Right atrium auricular region (tissue), 2 donors: ENCODE measurements at places on chromosomes 2 and 18. TPM values are rescaled to one million over a fixed set of nuclear protein-coding genes. Genes with fewer than 3 reads are reported as not detected.

DNA sequence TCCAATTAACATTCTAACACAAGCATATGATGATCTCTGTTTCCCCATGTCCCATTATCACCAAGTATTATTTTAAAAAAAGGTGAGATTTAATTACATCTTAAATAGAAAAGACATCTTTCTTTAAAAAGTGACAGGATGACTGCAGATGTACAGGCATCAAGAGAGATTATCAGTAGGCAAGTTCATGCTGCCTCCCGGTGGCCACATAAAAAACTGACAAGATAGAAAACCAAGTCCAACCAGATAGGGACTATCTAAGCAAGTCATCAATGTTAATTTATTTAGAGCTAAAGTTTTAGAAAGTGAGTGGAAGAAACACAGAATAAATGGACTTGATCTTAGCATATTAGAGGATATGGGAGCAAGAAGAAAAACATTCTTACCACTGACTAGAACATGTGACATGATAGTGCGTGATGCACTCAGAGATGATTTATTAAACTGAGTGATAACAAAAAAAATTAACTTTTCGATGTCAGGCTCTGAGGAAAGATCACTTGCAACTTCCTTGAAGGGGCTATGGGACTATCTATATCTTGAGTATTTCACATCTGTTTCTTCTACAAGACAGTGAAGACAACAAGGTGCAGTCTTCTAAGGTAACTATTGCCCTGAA is 5.4 kb upstream of the TDRD15 start:
- H3K27ac ChIP-seq = no peak overlapping the region
- H3K36me3 ChIP-seq = no peaks in the 10 kb centered on the region
- no peaks in the 10 kb centered on the region for H3K27me3 ChIP-seq

DNA sequence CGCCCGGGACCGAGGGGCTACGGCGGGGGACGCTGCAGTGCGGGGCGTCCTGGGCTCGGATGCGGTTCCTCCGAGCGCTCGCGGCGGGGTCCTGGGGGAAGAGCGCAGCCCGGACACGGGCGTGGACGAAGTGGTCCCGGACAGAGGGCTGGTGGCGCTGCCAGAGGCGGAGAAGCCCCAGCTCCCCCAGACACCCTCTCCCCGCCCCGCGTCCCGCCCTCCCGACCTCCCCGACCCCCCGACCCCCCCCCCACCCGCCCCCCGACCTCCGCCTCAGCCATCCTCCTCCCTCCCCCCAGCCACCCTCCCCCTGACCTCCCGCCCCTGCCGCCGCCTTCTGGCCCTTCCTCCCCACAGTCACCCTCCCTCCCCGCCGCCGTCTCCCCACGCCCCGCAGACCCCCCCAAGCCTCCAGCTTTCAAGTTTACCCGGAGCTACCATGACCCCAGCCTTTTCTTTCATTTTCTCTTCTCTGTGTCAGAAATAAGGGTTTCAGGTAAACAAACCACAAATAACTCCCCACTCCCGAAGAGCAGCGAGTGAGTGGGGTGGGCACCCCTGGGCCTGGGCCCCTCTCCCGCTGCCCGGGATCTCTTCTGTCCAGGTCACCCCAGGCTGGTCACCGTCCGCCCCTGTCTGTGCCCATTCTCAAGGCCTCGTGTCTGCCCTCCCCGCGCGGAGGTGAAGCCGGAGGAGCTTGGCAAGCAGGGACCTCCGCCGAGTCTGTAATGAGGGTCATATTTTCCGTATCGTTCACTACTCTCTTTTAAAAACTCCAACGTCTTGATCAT is 5.1 kb downstream of the NFATC1 start:
- no peaks in the 10 kb centered on the region for H3K36me3 ChIP-seq
- H3K4me3 ChIP-seq = peak overlapping the region; percentile 89
- peaks cover 61% of the 10 kb centered on the region for H3K4me1 ChIP-seq
- no peak for DNase-seq
- no peaks in the 10 kb centered on the region for H3K27me3 ChIP-seq
- peak overlapping the region; percentile 89 for H3K27ac ChIP-seq

DNA sequence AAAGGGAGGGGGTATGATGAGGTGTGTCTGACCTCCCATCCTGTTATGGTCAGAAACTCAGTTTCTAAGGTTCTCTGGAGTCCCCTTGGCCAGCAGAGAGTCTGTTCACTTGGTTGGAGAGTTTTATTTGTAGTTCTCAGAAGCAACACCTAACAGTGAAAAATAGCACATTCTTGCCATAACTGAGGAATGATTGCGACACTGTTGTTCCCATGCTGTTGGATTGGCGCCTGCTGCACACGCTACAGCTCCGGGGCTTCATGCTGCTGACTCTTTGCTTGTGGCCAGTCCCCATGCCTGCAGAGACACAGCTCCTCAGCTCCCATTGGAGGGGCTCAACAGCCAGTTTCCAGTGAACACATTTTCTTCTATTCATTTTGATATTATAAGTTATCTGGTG is 42.1 kb downstream of the TPGS2 start:
- H3K27me3 ChIP-seq = no peaks in the 10 kb centered on the region
- H3K4me1 ChIP-seq = no peaks in the 10 kb centered on the region
- H3K36me3 ChIP-seq = peaks cover 3% of the 10 kb centered on the region
- H3K4me3 ChIP-seq = no peak overlapping the region
- peak; percentile 79 for DNase-seq

GRCh38 chr2:69993048-69993565 is 31.7 kb upstream of the ASPRV1 start:
- no peaks in the 10 kb centered on the region for H3K4me1 ChIP-seq
- H3K4me3 ChIP-seq = no peak overlapping the region
- DNase-seq = no peak
- H3K36me3 ChIP-seq = peaks cover 17% of the 10 kb centered on the region
- no peaks in the 10 kb centered on the region for H3K27me3 ChIP-seq

DNA sequence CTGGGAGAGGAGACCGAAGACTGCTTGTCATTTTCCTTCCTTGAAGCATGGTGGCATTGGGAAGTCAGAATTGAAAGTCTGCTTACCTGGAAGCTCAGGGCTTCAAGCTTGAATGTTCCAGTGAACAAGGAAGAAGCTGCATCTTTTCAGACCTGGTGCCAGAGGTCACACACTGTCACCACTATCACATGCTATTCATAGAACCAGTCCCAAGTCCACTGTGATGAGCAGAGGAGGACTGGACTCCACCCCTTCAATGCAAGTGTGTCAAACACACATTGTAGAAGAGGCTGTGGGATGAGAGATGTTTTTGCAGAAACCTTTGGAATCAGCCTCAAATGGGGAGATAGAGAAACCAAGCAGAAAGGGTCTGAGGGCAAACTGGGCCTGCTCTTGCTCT is 81.4 kb downstream of the LYPD1 start:
- H3K36me3 ChIP-seq = no peaks in the 10 kb centered on the region
- H3K27me3 ChIP-seq = no peaks in the 10 kb centered on the region
- no peak overlapping the region for H3K27ac ChIP-seq
- DNase-seq = no peak

ARHGAP28 gene
- total RNA-seq = 3.0 TPM

DNA sequence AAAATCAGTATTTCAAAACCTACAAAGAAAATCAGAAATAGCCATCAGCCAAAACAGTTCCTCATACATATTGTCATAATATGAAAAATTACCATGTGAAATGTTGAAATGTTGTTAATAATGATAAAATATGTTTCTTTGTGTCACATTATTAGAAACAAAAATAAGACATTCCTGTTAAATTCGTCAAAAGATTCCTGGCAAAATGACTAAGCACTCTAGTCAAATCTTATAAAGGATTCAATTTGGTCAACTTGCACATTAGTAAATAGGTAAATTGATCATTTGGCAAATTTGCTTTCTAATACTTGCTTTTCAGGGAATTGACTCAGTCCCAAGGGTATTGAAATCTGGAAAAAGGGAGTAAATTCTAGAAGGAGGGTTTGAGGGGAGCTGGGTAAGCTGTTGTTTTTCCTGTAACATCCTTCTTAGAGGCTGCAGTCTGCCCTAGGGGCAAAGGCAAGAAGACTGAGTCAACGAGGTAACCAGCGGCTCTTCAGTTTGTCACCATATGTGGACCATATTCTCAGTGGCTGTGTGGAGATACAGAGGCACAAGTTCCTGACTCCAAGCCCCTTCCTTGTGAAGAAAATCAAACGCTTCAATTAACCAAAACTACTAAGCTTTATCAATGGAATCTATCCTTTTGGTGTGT is 482.3 kb downstream of the TNS1 start:
- no peak for DNase-seq
- no peak overlapping the region for H3K27ac ChIP-seq
- no peaks in the 10 kb centered on the region for H3K36me3 ChIP-seq
- no peaks in the 10 kb centered on the region for H3K27me3 ChIP-seq

ADD2 gene
- total RNA-seq = 1.4 TPM

DNA sequence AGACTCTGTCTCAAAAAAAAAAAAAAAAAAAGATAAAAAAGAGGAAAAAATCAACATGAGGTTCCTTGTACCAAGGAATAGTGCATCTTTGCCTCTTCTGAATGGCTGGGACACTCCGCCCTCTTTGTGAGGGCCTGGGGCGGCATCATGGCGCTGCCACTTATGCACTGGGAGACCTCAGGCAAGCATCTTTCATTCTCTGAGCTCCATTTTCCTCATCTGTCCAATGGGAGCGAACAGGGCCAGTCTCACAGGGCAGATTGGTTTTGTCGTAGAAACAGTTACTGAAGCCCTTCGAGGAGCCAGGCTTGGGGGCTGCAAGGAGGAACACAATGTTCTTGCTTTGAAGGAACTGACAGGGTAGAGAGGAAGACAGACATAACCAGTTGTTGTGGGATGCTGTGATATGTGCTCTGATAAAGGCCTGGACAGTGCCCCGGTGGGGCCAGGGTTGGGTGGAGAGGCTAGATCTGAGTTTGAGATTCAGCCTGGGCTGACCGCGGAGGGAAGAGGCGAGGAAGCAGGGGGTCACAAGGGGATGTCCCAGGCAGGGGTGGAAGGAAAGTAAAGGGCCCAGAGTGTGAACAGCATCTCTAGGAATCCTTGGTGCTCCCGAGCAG is 14.1 kb downstream of the ZFP36L2 start:
- H3K4me3 ChIP-seq = no peak overlapping the region
- H3K4me1 ChIP-seq = no peaks in the 10 kb centered on the region
- H3K36me3 ChIP-seq = no peaks in the 10 kb centered on the region
- peak overlapping the region; percentile 48 for H3K27ac ChIP-seq
- no peaks in the 10 kb centered on the region for H3K27me3 ChIP-seq

- no peak for DNase-seq
- no peak overlapping the region for H3K4me3 ChIP-seq
- no peaks in the 10 kb centered on the region for H3K27me3 ChIP-seq
- no peak overlapping the region for H3K27ac ChIP-seq
- no peaks in the 10 kb centered on the region for H3K36me3 ChIP-seq
Observed at GRCh38 chr2:232512602-232513001, 7.6 kb upstream of the PRSS56 start.

CD207 gene
- total RNA-seq = not detected

ALKAL2 gene
- 1.1 TPM for total RNA-seq

DNA sequence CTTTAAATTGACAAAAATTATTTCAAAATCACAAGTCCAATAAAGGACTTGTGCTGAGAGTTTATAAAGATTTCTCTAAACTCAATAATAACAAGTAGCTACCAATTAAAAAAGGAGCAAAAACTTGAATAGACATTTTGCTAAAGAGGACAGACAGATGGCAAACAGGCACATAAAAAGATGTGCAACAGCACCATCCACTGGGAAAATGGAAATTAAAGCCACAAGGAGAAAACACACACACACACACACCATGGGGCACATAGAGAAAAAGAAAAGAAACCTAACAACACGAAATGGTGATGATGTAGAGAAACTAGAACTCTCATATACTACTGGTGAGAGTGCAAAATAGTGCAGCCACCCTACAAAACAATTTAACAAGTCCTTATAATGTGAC is 12.6 kb upstream of the SLC9A4 start:
- H3K36me3 ChIP-seq = no peaks in the 10 kb centered on the region
- no peak overlapping the region for H3K27ac ChIP-seq
- DNase-seq = no peak
- H3K27me3 ChIP-seq = no peaks in the 10 kb centered on the region

DNA sequence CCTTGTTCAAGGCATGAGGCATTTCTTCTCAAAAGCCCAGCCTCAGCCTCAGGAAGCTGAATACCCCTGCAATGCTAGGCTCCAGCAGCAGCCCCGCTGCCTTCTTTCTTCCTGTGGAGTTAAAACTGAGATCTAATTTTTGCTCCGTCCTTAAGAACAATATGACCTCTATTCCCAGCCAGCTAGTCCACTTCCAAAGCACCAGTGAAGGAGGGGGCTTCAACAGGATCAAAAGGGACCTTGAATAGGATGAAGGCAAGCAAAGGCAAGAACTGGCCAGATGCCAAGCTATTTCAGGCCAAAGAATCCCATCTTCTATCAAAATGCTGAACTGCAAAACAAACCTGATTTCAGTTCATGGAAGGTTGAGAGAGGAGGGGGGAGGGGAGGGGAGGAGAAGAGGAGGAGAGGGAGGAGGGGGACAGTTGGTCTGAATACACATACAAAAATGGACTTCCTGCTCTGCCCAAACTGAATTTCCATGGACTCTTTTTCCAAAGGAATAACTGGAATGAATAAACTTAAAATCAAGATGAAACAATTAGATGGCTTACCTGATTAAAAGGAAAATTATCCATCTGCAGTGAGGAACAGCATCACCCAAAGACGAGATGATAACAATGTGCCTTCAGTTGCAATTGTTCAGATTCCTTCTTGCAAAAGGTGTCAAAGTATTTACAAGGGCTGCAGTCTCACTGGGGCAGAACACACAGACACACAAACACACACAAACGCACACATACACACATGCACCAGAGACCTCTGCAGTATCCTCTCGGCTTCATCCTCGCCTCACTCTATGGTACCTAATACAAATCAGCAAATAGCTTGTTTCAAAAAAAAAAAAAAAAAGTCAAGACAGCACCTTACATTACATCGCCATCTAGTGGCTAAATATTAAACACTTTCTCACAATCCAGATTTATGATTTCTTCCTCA is at the start of gene SCN1A:
Gene SCN1A (minus strand): TSS at position 804 of the 939 bp plus-strand sequence. CDS start 54,399 bp downstream, outside the sequence.
- no peak within 1 kb of the TSS for H3K27ac ChIP-seq
- no peaks in the 10 kb centered on the region for H3K27me3 ChIP-seq
- no peak within 1 kb of the TSS for H3K4me3 ChIP-seq
- no peak for DNase-seq

GRCh38 chr2:241000831-241001321 is 2.5 kb downstream of the SNED1 start:
- peaks cover 34% of the 10 kb centered on the region for H3K4me1 ChIP-seq
- H3K27me3 ChIP-seq = no peaks in the 10 kb centered on the region
- H3K4me3 ChIP-seq = no peak overlapping the region

DNA sequence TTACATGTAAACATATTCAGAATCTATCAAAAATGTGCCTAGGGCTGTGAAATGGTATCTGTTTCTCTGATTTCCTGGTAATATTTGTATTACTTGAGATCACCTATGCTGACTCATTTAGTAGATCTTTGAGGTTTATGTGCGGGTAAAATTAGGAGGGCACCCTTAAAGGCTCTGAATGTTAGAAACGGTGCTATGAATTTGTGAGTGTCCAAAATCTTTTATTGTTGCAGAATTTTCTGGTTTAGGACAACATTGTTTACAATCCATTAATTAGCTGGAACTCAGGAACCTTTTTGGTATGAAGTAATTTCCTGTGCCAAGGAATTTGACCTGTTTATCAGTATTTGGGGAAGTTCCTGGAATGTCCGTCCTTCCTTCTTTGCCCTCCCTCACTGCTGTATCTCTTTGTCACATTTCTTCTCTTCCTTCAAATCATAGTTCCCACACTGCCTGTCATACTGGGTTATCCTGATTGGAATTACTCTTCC is 130.5 kb downstream of the TANC1 start:
- no peaks in the 10 kb centered on the region for H3K27me3 ChIP-seq
- no peak for DNase-seq
- H3K36me3 ChIP-seq = peaks cover 12% of the 10 kb centered on the region
- H3K4me1 ChIP-seq = peaks cover 59% of the 10 kb centered on the region
- no peak overlapping the region for H3K4me3 ChIP-seq
- peak overlapping the region; percentile 44 for H3K27ac ChIP-seq

- H3K27me3 ChIP-seq = no peaks in the 10 kb centered on the region
- H3K36me3 ChIP-seq = peaks cover 18% of the 10 kb centered on the region
- no peak for DNase-seq
- peak overlapping the region; percentile 68 for H3K27ac ChIP-seq
- peaks cover 42% of the 10 kb centered on the region for H3K4me1 ChIP-seq
Observed at GRCh38 chr2:240597054-240597418, 10.5 kb downstream of the CAPN10 start.
